Motor neuron (in vitro differentiated cells): ENCODE measurements at places on chromosomes 3 and 15.

GRCh38 chr3:149362366-149362765 lies 15.1 kb downstream of the TM4SF1 start:
- no peak for ATAC-seq

- peak; percentile 90 for ATAC-seq
Measured at GRCh38 chr3:114408736-114409670, 115.2 kb downstream of the TIGIT start.

DNA sequence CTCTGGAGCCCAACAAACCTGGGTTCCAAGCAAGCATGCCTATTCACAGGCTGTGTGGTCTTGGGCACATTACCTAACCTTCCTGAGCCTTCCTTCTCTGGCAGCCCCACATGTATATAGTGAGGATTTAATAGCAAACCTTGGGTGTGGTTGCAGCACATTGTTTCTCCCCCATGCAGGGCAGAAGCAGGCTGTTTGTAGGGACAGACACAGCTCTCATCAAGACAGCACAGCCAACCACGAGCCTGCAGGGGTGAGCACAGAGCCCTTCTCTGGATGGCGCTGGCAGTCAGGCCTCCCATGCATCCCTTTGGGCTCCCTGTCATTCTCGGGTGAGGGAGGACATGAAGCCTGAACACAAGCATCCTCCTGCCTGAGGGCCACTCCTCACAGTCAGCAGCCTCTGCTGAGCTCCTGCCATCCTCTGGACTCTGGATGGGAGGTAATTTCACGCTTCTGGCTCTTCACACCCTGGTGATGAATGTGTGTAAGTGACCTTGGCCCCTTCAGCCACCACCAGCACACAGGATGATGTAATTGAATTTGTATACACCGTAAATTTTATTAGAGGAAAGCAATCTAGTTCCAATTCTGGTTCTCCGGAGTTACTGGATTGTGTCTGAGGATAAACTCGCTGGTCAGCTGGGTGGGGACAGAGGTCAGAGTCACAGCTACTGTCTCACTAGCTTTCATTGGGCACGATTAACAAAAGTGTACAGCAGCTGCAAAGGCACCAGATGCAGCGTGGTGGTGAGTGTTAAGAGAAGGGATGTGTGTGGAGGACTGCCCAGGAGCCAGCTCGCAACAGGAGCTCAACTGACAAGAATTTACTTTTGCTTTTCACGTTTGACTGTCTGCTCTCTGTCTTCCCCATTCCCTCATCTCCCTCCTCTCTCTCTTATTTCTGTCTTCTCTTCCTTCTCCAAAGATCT lies 118.1 kb downstream of the CLSTN2 start:
- peak; percentile 57 for ATAC-seq

- ATAC-seq = no peak
Measured at GRCh38 chr3:69602112-69602511, 137.2 kb upstream of the MITF start.

DNA sequence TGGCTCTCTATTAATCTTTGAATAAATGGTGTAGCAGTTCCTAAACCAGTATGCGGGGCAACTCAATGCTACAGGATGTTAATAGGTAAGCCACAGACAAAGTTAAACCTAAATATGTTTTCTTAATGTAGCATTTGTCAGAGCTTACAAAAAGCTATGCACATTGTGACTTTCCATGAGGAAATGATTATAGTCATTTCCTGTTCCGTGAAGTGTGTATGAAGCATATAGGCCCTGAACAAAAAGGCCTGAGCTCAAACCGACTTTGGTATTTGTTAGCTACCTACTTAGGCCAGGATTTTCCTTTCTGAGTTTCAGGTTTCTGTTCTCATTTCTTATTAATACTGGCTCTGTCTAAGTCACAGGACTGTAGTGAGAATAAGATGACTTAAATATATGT lies 14.2 kb downstream of the ZNF80 start:
- ATAC-seq = no peak

GRCh38 chr15:66830358-66830757 lies 128.3 kb downstream of the SMAD6 start:
- ATAC-seq = no peak

- ATAC-seq = peak; percentile 53
Measured at GRCh38 chr15:37880009-37880834, 54.2 kb upstream of the TMCO5A start.

GRCh38 chr3:160928183-160928726 lies 172.2 kb downstream of the PPM1L start:
- ATAC-seq = no peak

DNA sequence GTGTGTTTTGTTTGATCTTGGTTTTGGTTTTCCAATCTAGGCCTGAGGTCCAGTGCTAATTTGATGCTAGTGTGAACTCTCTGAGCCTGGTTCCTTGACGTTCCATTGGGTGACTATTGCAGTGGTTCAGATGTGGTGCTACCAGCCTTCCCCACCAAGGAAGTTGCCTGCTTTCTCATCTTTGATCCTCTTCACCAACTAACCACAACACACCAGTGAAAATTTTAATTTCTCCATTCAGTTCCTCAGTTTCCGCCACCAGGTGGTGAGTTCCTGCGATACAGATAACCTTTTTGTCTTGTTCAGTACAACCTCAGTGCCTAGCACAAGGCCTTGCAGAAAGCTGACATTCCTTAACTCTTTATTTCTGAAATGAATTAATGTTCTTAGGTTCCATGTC lies 337.4 kb upstream of the TPRG1 start:
- no peak for ATAC-seq

DNA sequence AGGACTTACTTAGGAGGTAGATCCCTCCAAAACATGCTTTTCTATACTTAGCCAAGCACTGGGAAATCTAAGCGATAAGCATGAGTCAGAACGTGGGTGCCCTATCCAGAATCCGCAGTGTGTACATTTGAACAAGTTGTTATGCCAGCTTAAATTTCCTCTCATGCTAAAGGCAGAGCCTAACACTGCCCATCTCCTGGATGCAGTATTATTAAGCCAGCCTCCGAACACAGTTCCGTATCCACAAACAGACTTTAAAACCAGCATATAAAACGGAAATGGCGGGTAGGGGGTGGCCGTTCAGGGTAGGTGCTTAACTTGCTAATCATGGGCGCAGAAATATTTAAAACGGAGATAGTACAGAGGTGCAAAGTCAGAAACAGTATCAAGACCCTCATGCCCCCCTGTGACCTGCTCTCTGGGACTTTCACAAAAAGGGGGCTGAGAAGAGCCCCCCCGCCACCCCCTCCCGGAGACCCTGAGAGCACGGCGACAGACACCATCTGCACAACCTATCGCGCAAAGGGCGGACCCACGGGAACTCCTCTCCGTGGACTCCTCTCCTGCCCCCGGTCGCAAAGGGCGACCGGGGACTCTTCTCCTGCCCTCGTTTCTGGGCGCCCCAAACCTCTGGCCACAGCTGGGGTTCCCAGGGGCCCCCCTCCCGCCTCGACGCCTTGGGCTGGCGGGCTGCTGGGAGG lies 889 bp upstream of the LRRIQ4 start:
- no peak for ATAC-seq

DNA sequence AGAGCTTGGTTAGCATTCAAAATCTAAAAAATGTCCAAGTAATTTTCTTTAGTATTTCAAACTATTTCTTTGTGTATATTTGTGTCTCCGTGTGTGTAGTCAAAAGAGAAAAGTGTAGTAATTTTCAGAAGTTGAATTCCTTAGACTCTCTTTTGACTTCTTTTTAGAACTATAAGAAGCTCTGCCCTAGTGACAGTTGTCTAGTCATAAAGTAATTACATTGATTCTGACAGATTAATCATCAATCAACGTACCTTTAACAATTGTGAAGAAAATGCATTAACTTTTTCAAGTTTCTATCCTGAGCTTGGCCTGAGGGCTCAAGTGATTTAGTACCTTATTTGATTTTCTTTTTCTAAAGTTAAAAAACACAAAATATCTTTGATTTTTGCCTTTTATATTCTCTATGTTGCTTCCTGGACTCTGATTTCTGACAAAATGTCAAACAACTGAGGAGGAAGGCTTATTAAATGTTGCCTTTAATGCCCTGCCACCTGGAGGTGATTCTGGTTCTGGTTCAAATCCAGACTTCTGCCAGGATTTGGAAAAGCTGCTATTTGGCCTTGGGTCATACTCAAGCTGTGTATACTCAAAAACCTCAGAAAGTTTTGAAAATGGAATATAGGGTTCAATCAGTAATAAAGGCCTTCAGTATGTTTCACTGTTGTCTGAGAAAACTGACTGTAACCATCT lies 653.6 kb downstream of the NSUN3 start:
- ATAC-seq = no peak

DNA sequence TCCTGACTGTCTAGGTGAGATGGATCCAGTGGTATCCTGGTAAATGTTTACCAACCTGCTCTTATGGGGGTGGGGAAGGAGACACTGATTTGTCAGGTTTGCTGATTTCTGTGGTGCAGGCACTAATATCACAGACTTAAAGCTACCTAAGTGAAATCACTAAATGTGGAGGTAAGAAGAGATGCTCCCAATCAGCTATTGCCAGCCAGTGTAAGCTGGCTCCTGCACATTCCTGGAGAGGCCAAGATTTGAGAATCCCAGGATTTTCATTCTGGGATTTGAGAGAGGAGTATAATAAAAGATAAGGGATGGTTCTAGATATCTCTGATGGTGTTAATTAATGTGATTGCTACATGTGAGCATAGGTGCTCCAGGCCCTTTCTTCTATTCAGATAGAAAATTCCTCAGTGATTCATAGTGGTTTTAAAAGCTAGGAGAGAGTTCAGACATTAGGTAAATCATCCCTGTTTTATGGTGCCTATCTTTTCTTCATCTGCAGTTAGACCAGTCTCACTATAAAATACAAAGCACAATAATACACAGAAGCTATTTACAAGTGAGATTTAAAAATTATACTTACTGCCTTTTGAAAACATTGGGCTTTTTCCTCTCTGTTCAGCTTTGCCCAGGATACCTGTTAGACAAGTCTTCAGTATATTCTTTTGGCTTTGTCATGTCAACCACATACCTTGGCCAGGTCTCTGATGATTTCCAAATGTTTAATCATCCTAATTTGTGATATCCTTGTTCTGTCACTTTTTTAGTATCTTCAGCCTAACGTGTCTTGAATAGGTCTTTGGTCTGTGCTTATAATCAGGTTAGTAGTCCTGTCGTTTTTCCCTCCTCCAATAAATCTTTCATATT lies 90.9 kb downstream of the MBNL1 start:
- ATAC-seq = no peak

- no peak for ATAC-seq
Measured at GRCh38 chr3:14360123-14360881, 42.1 kb upstream of the SLC6A6 start.

DNA sequence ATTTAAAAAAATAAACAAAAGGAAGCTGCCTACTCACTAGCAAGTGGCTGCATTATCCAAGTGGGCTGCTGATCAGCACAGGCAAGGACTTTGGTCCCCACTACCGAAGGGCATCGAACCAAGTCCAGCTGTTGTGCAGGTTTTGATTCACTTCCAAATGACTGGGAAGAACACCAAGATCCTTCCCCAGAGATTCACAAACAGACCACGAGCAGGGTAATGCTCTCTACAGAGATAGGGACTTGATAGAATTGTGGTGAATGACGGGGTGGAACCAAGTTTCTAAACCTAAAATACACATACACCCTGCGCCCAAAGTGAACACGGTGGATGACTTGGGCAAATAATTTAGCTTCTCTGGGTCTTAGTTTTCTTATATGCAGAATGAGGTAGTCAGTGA lies 203.7 kb upstream of the ICE2 start:
- no peak for ATAC-seq

DNA sequence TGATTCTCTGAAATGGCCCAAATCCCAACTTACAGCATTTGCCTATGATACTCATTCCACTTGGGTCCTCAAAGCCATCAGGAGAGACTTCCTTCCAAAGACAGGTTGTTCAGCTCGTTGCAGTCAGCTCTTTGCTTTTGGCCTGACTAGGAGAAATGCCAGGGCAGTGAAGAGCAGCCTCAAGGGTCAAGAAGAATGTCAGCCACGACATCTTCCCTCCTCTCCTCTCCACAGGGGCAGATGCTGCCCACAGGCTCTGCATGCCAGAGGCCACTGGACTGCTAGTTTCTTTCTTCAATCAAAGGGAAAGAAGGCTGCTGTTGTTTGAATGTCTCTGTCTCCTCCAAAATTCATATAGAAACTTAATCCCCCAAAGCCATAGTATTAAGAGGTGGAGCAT lies 201.7 kb upstream of the PFN2 start:
- no peak for ATAC-seq

GRCh38 chr15:89794627-89795241 lies 18.6 kb downstream of the MESP2 start:
- peak; percentile 31 for ATAC-seq

DNA sequence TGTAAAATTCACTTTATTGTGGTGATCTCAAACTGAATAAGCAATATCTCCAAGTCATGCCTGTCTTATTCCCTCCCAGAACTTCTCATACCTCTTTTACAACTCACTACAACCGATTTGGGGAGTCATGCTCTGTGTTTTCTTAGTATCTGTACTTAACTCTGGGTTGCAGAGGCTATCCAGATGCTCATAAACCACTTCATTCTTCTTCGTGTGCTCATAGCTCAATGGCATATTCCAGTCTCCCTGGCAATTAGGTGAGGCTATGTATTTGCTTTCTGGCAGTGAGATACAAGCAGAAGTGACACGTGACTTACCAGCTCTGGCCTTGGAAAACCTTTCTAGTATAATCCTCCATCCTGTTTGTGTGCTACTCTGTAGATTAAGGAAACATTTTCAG lies 360.9 kb downstream of the ZNF385D start:
- no peak for ATAC-seq

DNA sequence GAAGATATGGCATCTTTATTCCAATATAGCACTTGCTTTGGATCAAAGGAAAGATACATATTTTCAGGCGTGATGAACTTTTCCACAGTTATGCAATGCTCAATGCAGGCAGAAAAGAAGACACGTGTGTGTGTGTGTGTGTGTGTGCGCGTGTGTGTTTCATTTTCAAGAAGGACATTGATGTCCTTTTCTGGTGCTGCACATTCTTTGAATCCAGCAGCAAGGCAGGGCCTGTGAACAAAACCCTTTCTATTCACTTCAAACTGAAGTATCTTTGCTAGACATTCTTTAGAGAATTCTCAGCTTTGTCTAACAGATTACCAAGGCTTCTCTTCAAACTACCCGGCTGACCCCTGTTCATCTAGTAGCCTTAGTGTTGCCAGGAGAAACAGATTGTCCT lies 124.6 kb downstream of the CD47 start:
- ATAC-seq = peak; percentile 32

GRCh38 chr3:194126790-194127189 lies 9.2 kb upstream of the HES1 start:
- no peak for ATAC-seq

GRCh38 chr3:32901005-32901932 lies 50.2 kb upstream of the CCR4 start:
- no peak for ATAC-seq

DNA sequence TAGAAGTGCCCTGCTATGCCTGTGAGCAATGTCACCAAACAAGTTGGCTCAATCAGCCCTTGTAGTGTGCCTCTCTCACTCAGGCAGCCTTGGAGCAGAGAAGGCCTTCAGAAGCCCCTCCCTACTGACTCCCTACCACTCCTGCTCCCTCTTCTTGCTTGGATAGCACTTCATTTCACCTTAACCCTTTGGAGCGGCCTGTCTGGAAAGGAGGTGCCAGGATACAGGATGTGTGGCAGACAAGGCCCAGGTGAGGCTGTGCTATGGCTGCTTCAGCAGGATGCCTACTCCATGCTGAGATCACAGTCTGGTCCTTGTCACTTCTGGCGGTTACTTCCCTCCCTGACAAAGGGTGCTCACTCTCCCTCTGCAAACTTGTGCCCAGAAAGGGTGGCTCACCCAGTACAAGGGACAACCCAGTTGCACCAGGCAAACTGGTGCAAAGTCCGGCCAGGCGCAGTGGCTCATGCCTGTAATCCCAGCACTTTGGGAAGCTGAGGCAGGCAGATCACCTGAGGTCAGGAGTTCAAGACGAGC lies 1.1 kb downstream of the MON1A start:
- no peak for ATAC-seq
